Right atrium auricular region (tissue), 2 donors: ENCODE measurements at places on chromosomes 2 and 18. TPM values are rescaled to one million over a fixed set of nuclear protein-coding genes. Genes with fewer than 3 reads are reported as not detected.
A peak's percentile ranks its signal among the peaks of the same experiment; 100 is the strongest.

Gene EEF1B2
- 212 TPM for total RNA-seq

DNA sequence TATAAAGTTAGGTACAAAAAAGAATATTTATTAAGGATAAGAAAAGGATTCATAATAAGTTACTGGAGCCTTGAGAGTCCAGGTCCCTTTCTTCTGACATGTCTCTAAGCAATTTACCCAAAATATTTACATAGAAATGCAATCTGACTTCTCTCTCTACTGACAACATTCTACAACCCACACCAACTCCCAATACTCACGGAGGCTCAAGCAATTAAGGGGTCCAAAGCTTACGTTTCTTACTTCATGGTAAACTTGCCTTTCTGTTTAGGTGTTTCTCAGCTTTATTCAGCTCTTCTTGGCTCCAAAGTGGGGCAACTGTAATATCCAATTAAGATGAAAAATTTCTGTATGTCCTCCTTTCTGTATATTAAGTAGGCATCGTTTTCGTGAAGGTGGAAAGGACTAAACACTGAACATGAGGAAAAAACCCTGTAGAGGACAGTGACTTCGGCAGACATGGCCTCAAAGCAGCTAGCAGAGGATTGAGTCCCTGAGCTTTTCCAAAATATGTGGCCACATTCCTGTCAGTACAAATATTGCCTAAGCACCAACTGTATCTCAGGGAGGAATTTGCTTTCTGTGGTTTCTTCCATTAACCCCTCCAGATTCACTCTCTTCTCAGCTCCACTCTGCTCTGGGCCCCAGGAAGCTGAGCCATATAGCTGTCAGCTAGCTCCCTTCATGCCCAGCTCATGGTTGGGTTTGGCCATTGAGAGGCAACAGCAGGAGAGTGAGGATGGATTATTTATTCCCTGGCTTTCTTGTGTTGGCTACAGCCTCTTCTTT is 67.9 kb upstream of the GLS start:
- no peak for DNase-seq

GRCh38 chr2:208638059-208638458 is 231.5 kb downstream of the PTH2R start:
- DNase-seq, result no peak

- DNase-seq, result no peak
These were observed 31.0 kb downstream of the THSD7B start for GRCh38 chr2:136796339-136796738.

- peak; percentile 69 for DNase-seq
These were observed 105.6 kb downstream of the HNRNPLL start for GRCh38 chr2:38496927-38497669.

GRCh38 chr2:18096836-18097405 is 218.5 kb downstream of the KCNS3 start:
- DNase-seq, result no peak
